ENCODE measurements at places on chromosomes 5 and 9.
A peak's percentile ranks its signal among the peaks of the same experiment; 100 is the strongest.

GRCh38 chr9:14272927-14273528 lies 40.9 kb downstream of the NFIB start:
- no peak for DNase-seq

DNA sequence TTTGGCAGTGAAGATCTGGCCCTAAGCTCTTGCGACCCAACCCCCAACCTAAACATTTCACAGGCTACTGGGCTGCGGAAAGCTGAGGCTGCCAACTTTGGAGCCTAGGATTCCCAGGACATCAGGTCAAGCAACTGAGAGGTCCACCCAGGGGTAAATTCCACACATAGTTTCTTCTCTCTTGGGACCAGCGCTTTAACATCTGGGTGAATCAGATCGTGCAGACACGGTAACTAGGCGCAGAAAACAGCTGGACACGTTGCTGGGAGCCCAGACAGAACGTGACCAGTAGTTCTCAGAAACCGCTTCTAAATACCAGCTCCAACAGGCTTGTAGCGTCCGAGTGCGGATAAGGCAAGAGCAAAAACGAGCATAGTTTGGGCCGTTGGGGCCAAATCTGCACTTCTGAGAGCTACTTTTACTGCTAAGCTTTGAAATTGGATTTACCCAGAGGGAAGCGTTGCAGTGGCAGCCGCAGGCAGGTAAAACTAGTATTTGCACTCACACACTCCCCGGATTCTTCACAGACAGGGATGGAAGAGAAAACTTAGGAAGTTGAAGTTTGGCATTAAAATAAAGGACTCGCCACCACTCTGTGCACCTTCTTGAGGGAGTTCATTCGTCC lies 11.8 kb downstream of the ITGA1 start:
- no peak for DNase-seq

DNA sequence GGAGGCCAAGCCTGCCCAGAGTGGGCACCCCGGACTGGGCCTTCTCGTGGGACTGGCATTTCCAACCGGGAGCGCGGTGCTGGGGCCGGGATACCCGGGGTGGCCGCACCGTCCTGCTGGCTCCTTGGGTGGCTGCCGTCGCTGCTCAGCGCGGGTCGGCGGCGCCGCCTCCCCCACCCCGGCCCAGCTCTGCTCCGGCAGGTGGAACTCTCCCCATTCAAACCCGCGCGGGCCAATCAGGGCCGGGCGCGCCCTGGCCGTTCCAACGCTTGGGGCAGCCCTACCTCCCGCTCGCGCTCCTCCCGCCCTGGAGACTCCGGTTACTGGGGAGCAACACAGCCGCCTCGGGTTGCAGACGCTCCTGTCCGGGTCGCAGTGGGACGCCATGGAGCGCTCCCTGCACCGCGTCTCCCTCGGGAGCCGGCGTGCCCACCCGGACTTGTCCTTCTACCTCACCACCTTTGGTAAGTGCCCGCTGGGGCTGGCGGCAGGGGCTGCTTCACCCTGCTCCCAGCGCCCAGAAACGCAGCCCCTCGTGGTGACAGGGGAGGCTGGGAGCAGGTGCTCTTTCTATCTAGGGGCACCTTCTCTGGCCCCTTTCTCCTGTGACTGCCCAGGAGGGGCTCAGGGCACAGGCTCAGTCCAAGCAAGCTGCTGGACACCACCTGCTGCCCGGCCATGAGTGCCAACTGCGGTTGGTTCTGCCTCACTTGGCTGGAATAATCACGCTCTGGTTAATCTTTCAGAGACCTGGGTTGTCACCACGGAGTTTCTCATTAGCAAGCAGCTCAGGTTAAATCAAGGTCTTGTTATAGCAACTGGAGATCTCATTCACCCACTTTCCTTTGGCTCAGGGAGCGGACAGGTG lies at the start of gene RGS3:
RGS3 (plus strand) TSS at position 310 of the 868 bp plus-strand sequence; CDS start at position 386, 76 bp downstream.
- DNase-seq, result no peak

GRCh38 chr5:63535840-63536602 lies 426.2 kb downstream of the HTR1A start:
- DNase-seq, result no peak

DNA sequence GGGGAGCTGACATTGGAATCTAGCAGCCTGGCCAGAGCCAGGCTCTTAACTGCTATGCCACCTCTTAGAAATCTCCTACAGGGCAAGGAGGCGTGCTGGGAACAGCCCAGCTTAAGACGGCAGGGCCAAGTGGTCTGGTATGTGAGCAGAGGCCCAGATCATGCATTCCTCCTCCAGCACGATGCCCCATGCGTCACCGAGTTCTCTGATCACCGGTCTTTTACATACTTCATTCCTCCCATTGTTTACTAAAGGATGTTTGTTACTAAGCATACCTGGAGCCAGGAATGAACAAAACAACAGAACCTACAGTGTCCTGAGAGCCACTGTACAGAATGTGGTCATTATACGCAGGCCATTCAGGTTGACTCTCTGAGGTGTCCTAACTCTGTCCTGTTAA lies 73.8 kb downstream of the TRIO start:
- no peak for DNase-seq

GRCh38 chr5:177357146-177357458 lies 622 bp upstream of the RGS14 start:
- no peak for DNase-seq

GRCh38 chr5:171629221-171629620 lies 156.4 kb upstream of the SMIM23 start:
- no peak for DNase-seq

- no peak for DNase-seq
These were observed 240.6 kb upstream of the MEF2C start for GRCh38 chr5:89123581-89123980.

DNA sequence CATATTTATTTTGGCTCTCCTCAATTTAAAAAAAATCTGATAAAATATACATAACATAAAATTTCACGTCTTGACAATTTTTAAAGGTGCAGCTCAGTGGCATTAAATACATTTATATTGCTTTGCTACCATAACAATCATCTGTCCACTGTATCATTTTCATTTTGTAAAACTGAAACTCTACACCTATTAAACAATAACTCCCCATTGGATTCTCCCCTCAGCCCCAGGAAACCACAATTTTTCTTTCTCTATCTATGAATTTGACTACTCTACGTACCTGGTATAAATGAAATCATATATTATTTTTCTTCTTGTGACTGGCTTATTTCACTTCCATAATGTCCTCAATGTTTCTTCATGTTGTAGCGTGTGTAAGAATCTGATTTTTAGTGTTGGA lies 563.5 kb downstream of the PRR16 start:
- no peak for DNase-seq

DNA sequence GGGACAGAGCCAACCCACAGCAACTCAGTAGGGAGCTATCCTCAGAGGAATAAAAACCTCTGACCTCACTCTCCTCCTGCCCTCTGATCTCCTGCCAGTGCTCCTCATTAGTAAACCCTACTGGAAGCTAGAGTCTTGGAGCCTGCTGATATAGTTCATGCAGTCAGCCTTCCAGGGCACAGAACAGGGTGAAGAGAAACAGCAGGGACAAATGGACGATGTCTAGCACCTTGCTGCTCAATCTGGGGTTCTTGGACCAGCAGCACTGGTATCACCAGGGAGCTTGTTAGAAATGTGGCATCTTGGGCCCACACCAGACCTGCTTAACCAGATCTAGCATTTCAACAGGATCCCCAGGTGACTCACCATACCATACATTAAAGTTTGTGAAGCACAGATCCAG lies 5.5 kb upstream of the GALNT12 start:
- no peak for DNase-seq

- DNase-seq, result peak; percentile 62
These were observed at the start of gene DAPK1 for GRCh38 chr9:87497604-87498045. TSS of gene DAPK1 (plus strand) at chr9:87497867. CDS start at chr9:87499078, 1,211 bp downstream.

- DNase-seq, result no peak
These were observed 166 bp downstream of the SEPTIN8 start for GRCh38 chr5:132776938-132777208.

DNA sequence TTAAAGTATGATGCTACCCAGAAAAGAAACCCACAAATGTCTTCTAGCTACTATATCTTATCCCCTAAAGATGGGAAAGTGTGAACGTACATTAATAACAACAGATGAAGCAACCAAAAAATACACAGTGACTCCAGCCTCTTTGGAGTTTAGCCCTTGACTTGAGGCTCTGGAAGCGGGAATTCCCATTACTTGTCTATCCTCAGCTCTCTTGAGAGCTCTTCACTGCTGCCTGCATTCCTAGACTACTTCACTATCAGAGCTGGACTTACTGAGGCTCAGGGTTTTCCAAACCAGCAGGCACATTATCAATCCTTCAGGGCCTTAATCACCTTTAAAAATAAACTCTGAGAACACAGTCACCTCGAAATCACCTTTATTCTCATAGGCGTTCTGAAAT lies 1.0 kb upstream of the NME5 start:
- no peak for DNase-seq

DNA sequence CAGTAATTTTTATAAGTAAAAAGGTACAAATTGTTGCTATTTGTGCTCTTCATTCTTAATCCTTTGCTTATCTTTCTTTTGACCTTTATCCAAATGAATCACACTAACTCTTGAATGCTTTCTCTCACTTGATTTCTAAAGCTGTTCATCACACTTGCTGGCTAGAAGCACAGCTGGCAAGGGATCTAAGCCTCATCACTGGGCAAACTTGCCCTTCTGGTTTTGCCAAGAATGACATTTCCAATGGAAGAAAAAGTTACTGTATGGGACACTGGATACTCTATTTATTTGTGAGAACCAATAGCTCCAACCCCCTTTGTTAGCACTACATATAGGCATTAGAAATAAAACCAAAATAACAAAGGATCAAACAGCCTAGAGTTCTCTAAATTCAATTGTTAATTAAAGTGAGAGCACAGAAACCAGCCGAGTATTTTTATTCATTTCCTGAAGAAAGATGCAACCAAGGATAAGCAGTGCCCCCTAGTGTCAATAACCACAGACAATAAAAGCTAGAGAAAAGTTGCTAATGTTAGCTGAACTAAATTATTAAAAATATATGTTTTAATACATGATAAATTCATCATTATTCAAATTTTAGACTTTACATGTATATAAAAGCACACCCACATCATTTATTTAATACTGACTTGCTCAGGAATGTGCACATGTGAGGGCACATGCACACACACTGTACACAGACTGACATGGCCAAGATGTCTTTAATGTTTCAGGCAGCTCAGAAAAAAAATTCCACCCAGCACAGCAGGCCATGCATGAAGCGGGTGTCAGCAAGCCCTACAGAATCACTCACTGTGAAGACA lies 59.8 kb upstream of the POU5F2 start:
- DNase-seq, result no peak

DNA sequence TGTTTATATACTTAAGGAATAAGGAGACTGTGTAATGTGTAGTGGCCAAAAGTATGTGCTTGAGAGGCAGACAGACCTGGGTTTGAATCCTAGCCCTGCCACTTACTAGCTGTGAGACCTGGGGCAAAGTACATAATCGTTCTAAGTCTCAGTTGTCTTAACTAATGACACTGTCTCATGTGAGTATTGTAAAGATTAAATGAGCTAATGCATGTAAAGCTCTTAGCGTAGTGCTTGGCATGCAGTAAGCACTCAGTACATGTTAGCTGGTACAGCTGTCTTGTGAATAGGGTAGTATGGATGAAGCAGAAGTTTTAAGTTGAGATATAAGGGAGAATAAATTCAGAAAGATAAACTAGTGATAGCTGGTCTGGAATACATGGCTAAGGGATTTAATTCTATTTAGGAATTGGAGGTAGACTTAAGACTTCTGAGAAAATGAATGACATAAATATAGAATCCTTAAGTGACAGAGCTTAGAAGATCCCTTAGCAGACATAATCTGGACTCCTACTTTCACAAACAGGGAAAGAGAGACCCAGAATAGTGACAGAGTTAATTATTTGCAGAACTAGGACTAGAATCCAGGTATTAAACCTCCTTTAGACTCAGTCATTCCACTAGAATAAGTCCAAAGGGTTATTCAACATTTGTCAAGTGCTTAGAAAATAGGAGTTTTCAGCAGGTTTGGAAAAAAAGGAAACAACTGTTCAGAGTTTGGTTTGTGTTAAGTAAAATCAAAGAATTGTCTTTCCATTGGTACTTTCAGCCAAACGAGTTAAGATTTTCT lies 13.1 kb downstream of the GPR21 start:
- DNase-seq, result no peak

- DNase-seq, result peak; percentile 41
These were observed at the start of gene AIF1L for GRCh38 chr9:131096269-131097125. TSS of gene AIF1L (plus strand) at chr9:131096531. CDS start at chr9:131096630, 99 bp downstream.

- DNase-seq, result no peak
These were observed 16.4 kb upstream of the MATR3 start for GRCh38 chr5:139277171-139277570.

DNA sequence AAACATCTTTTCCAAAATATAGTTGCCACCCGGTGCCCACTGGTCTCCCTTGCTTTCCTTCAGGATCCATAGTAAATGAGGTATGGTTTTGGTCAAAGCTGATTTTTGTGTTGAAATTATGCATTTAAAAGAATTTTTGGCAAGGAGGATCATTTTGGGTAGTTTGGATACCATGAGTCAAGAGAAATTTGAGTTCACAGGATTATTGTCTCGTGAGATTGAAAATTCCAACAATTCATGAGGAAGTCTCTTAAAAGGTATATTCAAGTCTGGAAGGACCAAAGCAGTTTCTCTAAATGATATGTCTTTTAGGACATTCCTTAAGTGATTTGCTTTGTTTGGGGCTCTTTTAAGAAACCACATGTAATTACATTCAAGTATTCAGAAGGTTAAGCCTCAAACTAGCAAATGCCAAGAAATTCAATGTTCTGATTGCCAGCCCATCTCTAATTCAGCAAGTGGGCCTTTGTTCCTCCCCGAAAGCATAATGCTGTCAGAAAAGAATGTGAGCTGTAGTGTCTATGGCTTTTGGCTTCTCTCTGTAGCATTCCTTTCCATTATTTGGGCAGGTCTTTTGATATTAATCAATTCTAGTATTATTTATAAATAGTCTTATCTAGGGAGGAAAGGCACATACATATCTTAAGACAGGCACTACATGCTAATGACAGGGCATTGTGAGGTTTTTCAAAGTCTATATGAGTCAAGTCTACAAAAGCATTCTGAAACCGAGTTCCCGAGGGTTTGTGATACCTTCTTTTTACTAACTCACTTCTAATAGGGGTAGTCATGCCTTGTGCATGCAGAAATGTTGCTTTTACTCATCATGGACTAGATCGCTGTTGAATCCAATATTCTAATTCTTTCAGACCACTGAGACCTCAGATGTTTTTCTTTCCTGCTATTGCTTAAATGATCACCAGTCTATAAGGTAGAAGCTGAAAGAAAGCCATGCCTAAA lies 453.9 kb downstream of the ENC1 start:
- DNase-seq, result no peak

- DNase-seq, result no peak
These were observed 143.4 kb downstream of the MYO10 start for GRCh38 chr5:16792598-16793275.

- DNase-seq, result no peak
These were observed 27.8 kb downstream of the PRLR start for GRCh38 chr5:35202319-35203111.

DNA sequence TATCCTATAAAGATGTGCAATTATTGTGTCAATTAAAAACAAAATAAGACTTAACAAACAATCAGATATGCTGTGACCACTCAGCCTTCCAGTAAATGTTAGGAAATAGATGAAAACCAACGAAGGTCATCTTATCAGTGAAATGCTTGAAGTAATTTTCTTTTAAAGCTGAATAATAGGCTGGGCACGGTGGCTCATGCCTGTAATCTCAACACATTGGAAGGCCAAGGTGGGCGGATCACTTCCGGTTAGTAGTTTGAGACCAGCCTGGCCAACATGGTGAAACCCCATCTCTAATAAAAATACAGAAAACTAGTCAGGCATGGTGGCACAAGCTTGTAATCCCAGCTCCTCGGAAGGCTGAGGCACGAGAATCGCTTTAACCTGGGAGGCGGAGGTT lies 31.2 kb downstream of the NLN start:
- no peak for DNase-seq

All from bone marrow (tissue), 2 donors.